ENCODE measurements at places on chromosomes 4 and X. TPM values are rescaled to one million over a fixed set of nuclear protein-coding genes. Genes with fewer than 3 reads are reported as not detected.

Gene RNF128
- polyA plus RNA-seq, result 12.3 TPM

Gene AREG
- 0.29 TPM for polyA plus RNA-seq

Gene C4orf50
- not detected for polyA plus RNA-seq

Gene GAR1
- 44.4 TPM for polyA plus RNA-seq

Gene NOX1
- polyA plus RNA-seq, result 1.1 TPM

Gene GYPE
- polyA plus RNA-seq, result 3.1 TPM

Gene SH3D19
- 27.5 TPM for polyA plus RNA-seq

Gene BEX1
- polyA plus RNA-seq, result 73.0 TPM

Gene BRS3
- 0.07 TPM for polyA plus RNA-seq

Gene TLR10
- polyA plus RNA-seq, result 0.26 TPM

Gene STPG2
- 0.43 TPM for polyA plus RNA-seq

Gene ENPP6
- 6.6 TPM for polyA plus RNA-seq

Data from right renal pelvis (tissue), 4 donors.